ENCODE measurements at places on chromosomes 3 and 15.

DNA sequence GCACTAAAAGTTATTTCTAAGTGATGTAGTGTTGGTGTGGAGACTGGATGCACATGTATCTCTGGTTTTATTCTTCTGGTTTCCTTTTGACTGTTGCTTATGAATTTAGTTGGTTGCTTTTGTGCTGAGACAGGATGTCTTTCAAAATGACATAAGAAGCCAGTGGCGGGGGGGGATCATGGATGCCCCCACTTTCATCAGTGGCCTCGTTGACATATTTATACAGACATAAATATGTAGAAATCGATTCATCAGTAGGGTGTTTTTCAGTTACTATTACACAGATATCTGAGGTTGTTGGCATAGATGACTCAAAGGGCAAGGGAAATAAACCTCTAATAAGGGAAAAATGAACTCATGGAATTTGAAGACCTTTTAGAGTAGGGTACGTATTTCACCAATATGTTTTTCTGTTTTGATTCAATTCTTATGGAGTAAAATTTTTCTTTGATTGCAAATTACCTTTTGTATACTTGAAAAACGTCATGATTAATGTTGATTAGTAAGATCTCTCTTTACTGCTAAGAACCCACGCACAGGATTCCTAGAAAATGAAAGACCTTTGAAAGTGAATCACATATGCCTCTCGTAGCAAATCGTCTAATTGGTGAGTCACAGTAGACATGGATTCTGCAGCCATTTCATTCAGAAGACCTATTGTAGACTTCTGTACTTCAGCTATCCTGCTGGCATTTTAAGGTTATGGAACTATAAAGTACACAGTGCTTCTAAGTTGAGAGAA, 97.4 kb upstream of the RBMS3 start:
- DNase-seq, result no peak

DNA sequence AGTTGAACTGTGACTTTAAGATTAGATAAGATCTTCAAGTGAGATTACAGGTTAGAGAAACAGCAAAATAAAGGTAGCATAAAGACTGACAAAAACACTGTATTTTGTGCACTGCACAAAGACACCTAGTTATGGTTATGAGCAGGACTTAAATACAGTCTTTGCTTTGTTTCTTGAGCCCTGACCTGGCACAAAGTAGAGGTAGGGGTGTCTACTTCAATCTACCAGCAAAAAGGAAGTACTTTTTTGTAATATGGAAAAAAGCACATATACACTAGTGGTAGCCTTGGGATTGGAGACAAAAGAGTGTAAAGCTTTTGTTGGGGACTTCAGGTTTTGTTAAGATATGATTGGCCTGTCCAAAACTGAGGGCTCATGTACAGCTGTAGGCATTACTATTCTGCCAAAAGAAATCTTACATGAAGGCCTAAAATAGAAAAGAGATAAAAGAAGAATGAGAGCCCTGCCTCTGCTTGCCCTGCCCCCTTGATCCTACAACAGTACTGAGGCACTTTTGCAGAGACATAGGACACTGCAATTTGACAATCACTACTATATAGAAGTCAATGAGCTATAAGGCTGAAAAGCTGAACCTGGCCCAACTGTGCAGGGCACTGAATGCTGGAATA, 194.3 kb downstream of the CBLB start:
- no peak for DNase-seq

GRCh38 chr3:53680028-53680427, 166.2 kb downstream of the CHDH start:
- no peak for DNase-seq

- DNase-seq, result no peak
Observed at GRCh38 chr3:185912512-185912911, 25.3 kb downstream of the TRA2B start.

- no peak for DNase-seq
Observed at GRCh38 chr3:125112981-125113380, 57.2 kb upstream of the HEG1 start.

DNA sequence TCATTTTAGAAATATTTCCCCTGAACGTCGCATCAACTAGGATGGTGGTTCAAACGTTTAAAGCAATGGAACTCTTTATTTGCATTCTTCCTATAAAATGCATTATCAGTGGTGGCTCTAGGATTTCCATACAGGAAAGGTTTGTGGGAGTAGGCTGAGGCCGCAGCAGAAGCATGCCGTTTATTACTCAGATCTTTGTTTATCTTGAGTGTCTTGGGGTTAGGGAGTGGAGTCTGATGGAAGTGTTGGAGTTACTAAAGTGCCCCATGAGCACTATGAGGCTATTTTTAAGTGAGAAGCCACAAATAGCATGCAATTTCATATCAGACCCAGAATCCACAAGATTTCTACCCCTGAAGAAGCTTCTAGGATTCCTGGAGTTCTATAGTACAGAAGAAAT, 26.2 kb downstream of the ATOSA start:
- DNase-seq, result no peak

DNA sequence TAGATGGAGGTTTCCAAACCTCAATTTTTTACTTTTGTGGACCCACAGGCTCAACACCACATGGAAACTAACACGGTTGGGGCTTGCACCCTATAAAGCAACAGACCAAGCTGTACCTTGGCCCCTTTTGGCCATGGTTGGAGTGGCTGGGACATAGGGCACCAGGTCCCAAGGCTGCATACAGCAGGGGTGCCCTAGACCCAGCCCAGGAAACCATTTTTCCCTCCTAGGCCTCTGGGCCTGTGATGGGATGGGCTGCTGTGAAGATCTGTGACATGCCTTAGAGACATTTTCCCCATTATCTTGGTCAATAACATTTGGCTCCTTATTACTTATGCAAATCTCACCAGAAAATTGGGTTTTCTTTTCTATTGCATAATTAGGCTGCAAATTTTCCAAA, 337.0 kb upstream of the CADM2 start:
- DNase-seq, result no peak

GRCh38 chr3:128723477-128723876, 2.5 kb upstream of the RAB7A start:
- no peak for DNase-seq

DNA sequence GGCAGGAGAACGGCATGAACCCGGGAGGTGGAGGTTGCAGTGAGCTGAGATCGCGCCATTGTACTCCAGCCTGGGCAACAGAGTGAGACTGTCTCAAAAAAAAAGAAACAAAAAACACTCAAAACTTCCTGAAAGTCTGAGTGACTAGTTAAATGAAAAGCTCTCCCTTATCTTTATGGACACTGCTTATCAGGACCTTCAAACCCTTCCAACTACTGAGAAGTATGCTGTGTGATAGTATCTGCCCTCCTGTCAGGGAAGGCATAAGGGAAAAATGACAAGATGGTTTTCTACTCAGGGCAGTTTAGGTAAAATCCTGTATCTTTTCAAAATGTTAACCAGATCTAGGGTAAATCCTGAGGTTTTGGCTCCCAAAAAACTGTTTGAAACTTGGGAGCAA, 21.8 kb downstream of the EMC7 start:
- no peak for DNase-seq

DNA sequence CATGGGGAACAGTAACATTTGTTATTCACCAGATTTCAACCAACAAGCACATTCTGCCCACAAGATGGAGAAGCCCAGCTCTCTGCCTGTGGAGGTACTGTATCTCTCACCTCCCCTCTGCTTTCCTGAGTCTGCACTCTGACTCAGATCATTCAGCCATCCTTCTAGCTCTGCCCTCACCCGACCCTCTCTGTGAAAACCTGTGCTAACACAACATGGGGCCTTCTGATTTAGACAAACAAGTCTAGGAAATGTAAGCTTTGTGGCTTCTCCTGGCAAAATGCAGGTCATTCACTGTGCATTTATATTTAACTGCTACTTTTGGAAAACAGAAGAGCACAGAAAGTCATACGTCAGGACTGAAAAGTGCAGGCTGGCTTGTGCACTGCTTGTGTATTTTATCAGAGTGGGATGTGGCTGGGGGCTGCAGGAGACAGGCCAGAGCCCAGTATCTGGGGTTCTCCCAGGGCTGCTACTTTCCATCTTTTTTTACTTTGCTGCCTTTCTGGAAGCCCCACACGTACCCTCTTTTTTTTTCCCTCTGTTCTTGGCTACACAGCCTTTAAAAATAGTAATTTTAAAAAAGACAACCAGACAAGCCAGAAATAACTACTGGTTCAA, 50.8 kb downstream of the SUSD5 start:
- no peak for DNase-seq

- no peak for DNase-seq
Observed at GRCh38 chr15:66620744-66621344, 55.0 kb upstream of the LCTL start.

DNA sequence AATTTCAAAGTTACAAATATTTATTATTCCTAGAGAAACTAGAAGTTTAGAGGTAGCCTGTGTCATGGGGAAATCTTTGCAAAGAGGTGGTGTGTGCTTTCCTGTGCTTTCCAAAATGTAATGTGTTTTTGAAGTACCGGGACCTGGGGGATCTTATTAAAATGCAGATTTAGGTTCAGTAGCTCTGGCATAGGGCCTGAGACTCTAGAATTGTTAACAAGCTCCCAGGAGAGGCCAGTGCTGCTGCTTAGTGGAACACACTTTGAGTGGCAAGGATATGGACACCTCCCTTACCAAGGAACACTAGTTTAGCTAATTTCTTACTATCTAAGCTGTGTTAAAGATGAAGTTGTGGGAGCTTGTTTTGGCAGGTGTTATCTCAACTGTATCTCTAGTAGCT, 428.9 kb downstream of the VGLL3 start:
- DNase-seq, result no peak

GRCh38 chr3:111884411-111885018, 25.4 kb downstream of the PHLDB2 start:
- DNase-seq, result no peak

DNA sequence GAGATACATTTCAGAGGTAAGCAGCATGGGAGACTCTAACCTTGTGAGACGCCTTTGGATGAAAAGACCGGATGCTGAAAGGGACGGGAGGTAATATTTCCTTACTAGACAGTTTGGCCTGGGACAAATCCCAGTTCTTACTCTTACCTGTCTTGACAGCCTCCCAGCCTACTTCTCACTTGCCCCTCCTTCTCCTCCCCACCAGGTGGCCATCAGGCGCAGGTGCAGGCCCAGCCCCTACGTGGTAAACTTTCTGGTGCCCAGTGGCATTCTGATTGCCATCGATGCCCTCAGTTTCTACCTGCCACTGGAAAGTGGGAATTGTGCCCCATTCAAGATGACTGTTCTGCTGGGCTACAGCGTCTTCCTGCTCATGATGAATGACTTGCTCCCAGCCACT, 6.3 kb downstream of the HTR3D start:
- no peak for DNase-seq

DNA sequence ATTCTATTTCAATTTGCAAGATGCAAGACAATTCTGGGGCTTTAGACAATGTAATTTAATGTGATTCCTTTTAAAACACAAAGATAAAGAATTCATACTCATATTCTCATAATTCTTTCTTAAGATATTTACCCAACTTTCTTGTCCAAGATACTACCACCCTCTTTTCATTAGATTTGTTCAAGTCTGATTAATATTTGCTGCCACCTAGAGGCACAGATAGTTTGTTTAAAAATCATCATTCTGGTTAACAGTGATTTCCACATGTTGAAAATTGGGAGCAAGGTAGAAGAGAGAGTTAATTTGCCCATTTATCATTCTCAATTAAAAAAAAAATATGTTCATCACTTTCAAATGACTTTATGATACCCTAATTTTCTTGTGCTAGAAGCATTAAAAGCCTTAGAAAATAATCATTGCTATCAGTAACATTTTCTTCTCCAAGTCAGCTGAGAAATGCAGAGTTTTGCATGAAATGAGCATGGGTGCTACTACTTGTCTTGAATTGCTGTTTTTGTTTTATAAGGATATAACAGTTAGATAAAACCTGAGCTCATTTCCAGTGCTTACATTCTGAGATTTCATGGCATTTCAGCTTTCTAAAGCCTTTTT, 11.6 kb downstream of the TAMM41 start:
- DNase-seq, result no peak

GRCh38 chr15:22956257-22956977, 23.8 kb downstream of the CYFIP1 start:
- DNase-seq, result no peak

DNA sequence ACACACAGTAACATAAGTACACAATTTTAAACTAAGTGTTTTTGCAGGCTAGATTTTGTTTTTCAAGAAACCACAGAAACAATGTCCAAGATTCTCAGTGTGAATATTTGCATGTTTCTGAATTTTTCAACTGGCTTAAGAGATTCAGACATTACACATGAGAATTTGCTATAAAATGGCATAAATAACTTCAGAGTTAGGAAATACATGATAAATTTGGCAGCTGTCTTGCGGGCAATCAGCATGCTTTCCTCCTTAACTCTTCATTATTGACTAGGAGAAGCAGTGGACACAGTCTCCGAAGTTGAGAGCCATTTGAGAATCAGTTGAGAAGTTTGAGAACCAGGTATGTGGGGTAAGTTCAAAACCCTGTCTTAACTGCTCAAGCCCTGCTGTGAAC, 625.6 kb upstream of the SGO1 start:
- no peak for DNase-seq

DNA sequence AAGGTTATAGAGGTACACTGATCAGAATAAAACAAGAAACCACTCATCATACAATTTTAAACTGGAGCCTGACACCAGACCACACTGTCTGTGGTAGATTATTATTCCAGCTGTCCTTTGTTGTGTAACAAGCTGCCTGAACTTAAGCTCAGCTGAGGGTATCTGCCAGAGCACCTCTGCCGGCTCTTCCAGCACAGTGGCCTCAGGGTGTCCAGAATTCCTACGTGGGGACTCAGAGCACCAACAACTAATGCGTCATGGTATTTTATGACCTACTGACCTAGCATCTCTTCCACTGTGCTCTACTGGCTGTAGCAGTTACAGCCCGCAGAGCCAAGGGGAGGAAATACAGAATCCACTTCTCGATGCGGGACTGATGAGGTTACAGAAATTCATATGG, 15.6 kb upstream of the RAF1 start:
- no peak for DNase-seq

- DNase-seq, result no peak
Observed at GRCh38 chr3:33597257-33597689, 120.8 kb downstream of the CLASP2 start.

GRCh38 chr3:68007621-68008226, 353.3 kb upstream of the SUCLG2 start:
- no peak for DNase-seq

- DNase-seq, result no peak
Observed at GRCh38 chr3:10738688-10739372, 77.2 kb upstream of the SLC6A11 start.

GRCh38 chr3:72035606-72036005, 250.7 kb upstream of the PROK2 start:
- DNase-seq, result no peak

DNA sequence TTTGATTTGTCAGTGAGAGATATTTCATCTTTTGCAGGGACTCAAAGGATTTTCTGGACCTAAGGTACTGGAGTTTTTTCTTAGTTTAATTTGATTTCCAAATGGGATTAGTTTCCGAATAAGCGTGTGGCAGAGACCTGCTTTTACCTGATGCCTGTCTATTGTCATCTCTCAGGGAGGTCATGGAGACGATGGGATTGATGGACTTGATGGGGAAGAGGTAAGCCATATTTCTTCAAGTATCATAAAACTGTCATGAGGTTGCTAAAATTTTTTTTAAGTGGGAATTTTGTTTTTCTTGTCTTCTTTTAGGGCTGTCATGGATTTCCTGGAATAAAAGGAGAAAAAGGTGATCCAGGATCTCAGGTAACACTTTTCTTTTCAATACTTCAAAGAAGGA, 60.5 kb downstream of the COL6A5 start:
- DNase-seq, result no peak

Data from pulmonary artery endothelial cell (primary cell).